ENCODE measurements at places on chromosomes 5 and 9.

- no peak for DNase-seq
Measured at GRCh38 chr5:115815006-115815692, 1.3 kb downstream of the CDO1 start.

- DNase-seq, result no peak
Measured at GRCh38 chr5:145989428-145989827, 53.0 kb downstream of the SH3RF2 start.

GRCh38 chr9:1879501-1879900 lies 135.6 kb upstream of the SMARCA2 start:
- DNase-seq, result no peak

- DNase-seq, result peak; percentile 4
Measured at GRCh38 chr5:144698484-144698883, 527.8 kb downstream of the KCTD16 start.

DNA sequence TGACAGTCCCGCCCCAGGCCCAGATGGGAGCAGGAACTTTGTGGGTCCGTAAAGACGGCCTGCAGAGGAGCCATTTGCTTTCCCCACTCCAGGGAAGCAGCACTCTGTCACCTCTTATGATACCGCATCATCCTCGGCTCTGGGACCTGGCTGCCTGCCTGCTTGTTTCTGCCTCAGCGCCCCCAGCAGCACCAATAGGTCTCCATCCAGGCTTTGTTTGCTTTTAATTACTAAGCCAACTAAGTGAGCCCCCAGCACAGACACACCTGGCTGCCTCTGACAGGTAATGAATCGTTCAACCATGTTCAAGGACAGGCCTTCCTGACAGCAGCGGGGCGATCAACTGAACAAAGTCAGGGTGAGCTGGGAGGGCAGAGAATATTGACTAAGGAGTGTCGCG lies 141.4 kb downstream of the C5orf15 start:
- DNase-seq, result no peak

DNA sequence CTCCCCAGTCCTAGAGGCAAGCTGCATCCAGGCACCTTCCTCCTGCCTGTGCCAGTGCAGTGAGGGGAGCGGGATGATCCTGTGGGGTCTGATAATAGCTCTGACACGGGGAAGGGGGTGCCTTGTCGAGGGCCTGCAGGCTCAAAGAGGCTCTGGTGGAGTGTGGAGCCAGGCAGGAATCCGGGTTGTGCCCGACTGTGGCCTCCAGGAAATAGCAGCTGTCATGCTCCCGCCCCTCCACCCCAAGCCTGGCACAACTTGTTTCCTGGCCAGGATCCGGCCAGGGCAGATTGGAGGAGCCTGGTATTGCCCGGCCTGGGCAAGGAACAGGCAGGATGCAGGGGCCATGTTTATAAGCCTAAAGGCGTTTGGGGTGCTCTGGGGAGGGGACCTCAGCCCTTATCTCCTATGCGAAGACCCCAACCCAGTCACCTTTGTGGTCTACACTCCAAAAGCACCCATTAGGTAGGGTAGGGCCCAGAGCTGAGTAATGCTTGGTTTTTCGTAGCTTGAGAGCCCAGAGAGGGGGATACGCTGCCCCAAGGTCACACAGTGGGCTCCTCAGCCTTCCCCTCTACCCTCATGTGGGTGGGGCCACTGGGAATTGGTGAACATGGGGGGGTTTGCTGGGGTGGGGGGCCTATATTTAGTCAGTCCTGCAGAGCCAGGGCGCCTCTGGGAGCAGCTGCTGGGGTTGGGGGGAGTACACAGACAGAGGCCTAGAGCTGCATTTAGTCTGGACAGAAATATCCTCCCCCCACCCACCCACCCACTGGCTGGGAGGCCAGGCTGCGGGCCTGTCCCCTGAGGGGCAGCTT lies 12.2 kb downstream of the CXXC5 start:
- DNase-seq, result peak; percentile 97

- DNase-seq, result peak; percentile 94
Measured at GRCh38 chr9:137188490-137189296, at the start of the genes ANAPC2 and SSNA1. ANAPC2 (minus strand) TSS chr9:137188560; CDS start chr9:137188532, 28 bp downstream. SSNA1 (plus strand) TSS chr9:137188676; CDS start chr9:137188727, 51 bp downstream.

GRCh38 chr9:13414349-13414748 lies 134.9 kb upstream of the MPDZ start:
- no peak for DNase-seq

DNA sequence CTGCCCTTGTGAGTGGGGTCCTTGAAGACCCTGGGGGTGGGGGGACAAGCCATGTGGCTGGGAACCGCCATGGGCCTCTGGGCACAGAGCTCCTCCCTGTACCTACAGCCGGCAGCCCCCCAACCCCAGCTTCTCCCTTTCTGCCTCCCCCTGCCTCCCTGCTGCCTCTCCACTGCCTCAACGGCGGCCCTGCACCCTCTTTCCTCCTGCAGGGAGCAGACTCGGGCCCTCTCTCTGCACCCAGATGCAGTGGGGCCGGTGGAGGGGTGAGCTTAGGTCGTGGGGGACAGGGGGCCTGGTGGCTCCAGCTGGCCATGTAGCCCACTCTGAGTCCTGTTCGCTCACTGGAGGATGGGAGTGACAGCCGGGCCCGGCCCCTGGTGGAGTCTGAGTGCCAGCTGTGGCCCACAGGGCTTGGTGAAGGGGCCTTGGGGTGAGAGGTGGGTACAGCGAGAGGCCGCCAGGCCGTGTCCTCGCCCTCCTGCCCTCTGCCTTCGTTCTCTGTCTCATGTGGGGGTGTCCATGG lies 139.3 kb upstream of the COL5A1 start:
- DNase-seq, result no peak

GRCh38 chr5:176365351-176366231 lies at the start of gene ARL10:
ARL10 (plus strand) TSS chr5:176365487; CDS start chr5:176365564, 77 bp downstream.
- peak; percentile 67 for DNase-seq

DNA sequence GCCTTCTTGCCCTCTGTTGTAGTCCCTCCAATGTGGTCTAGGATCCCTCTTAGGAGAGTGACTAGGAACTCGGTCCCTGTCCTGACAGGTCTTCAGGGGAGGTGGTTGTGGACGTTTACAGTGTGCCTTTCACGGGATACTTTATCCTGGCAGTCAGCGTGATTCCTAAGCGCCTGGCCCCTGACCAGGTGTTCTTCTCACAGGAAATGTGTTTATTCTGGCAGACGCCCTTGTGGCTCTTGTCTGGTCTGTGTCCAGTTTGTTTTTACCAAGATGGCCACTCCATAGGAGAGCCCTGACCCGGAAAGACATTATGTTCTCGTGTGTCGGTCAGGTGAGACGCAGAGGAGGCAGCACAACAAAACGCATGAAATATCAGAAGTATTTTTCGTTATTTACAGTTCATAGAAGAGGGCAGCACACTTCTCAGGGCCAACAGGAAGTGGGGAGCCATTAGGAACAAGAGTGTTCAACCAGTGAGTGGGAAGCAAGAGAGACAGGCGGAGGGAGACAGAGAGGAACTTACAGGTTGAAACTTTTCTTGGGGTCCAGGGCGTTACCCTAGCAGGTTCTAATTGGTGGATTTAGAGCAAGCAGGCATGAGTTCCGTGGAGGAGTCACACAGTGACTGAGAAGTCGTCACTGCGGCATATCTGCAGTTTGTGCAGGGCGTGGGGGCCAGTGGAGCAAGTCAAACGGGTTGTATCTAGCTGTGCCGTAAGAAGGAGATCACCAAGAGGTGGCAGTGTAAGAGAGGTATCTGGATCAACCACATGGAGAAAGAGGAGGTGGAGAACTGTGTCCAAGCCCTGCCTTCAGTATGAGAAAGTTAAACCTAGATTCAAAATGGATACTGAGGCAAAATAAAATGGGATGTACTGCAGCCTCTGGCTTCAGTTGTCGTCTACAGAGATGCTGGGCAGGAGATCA lies 412.9 kb downstream of the ZSWIM6 start:
- DNase-seq, result no peak

DNA sequence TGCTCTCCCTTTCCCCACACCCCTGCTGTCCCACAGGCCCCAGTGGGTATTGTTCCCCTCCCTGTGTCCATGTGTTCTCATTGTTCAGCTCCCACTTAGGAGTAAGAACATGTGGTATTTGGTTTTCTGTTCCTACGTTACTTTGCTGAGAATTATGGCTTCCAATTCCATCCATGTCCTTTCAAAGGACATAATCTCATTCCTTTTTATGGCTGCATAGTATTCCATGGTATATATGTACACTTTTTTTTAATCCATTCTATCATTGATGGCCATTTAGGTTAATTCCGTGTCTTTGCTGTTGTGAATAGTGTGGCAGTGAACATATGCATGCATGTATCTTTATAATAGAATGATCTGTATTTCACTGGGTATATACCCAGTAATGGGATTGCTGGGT lies 25.6 kb downstream of the FER start:
- DNase-seq, result no peak

DNA sequence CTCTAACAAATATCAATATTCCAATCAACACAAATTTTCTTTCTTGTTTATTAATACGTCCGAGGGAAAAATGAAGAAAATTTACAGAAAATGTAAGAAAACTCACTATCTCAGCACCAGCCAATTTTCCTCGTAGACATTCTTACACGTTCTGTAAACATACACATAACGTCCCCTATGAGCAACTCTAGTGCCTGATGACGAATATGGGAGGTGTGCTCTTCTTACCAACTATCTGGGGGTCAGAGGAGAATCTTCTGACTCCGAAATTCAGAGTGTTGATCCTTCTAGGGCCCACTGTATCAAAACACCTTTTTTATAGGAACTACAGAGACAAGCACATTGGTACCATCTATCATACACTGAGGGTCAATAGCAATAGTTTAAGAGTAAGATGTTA lies 198.7 kb downstream of the GAPVD1 start:
- DNase-seq, result no peak

GRCh38 chr9:14478175-14479162 lies 164.5 kb upstream of the NFIB start:
- peak; percentile 7 for DNase-seq

DNA sequence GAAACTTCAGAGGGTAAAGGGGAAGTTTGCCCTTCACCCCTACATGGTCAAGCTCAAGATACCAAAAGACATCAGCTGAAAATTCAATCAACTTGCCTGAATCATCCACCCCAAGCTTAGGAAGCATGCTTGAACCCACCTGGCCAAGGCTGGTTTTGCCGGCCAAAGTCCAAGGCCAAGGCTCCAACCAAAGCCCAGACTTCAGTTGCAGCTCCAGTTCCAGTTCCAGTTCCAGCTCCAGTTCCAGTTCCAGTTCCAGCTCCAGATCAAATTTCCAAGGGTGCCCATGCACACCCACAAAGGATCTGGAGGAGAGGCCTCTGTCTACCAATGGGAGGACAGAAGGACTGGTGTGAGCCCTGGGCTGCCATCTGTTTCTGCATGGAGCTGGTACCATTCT lies 4.6 kb upstream of the SERINC5 start:
- no peak for DNase-seq

GRCh38 chr5:72783354-72783753 lies 33.1 kb upstream of the TNPO1 start:
- DNase-seq, result no peak

DNA sequence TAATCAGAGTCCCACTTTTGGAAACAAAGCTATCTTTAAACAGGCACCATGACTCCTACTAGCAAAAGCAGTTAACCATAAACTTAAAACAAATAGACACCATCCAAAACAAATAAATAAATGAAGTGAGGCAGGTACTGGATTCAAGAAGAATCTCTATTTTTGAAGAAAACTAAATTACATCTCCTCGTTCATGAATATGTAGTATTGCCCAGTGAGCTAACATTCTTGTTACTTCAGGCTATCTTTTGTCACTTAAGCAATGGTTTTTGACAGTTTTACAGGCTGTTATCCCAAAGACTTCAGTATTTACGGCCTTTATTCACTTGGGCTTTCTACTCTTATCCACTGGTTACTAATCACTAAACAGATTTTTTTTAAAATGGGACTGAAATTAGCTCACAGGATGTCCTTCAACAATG lies 242.5 kb downstream of the MLLT3 start:
- no peak for DNase-seq

- DNase-seq, result no peak
Measured at GRCh38 chr9:21991072-21991959, 2.9 kb downstream of the CDKN2A start.

GRCh38 chr5:125673359-125673950 lies 749.8 kb upstream of the GRAMD2B start:
- DNase-seq, result no peak

GRCh38 chr5:119353213-119353612 lies 2.6 kb upstream of the TNFAIP8 start:
- no peak for DNase-seq

DNA sequence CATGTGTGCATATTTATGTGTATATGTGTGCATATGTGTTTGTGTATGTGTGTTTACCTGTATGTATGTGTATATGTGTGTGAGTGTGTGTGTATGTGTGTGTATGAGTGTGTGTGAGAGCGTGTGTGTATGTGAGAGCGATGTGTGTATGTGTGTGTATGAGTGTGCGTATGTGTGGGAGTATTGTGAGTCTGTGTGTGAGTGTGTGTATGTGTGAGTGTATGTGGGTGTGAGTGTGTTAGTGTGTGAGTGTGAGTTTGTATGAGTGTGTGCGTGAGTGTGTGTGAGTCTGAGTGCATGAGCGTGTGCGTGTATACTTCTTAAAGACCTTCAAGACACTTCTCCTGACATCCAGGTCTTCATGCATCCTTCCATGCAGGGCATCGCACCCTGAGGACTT lies 49.6 kb downstream of the CFAP77 start:
- no peak for DNase-seq

- DNase-seq, result no peak
Measured at GRCh38 chr5:62538017-62538942, 40.3 kb upstream of the LRRC70 start.

DNA sequence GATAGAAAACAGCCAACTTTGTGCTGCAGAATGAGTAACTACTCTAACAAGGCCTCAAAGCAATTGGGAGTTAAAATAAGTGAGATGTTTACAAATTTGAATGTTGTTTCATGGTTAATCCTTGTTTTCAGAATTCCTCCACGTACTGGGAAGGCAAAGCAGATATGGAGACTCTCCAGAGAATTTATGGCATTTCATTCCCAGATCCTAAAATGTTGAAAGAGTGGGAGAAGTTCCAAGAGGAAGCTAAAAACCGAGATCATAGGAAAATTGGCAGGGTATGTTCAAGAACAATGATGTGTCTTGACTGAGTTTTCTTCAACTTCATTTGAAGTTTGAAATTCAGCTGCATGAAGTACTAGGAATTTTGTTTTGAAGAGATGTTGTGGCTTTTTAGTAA lies 16.4 kb downstream of the TARS1 start:
- no peak for DNase-seq
